ENCODE measurements at places on chromosomes 16 and 17. TPM values are rescaled to one million over a fixed set of nuclear protein-coding genes. Genes with fewer than 3 reads are reported as not detected.

Gene GRAPL
- total RNA-seq: 3.9 TPM

Gene VWA3A
- total RNA-seq: not detected

Gene CDH3
- 16.3 TPM for total RNA-seq

Gene TBKBP1
- total RNA-seq: 11.4 TPM

Gene ITGAD
- not detected for total RNA-seq

Gene NUP88
- total RNA-seq: 94.0 TPM

Gene NXPH3
- 1.8 TPM for total RNA-seq

Gene CA4
- 5.2 TPM for total RNA-seq

Gene SLFN13
- total RNA-seq: 6.2 TPM

Gene KRTAP4-1
- total RNA-seq: not detected

Gene CCL7
- total RNA-seq: not detected

Gene TAT
- total RNA-seq: not detected

Gene KRT28
- total RNA-seq: not detected

Gene GPR179
- total RNA-seq: 0.21 TPM

Gene SCNN1G
- total RNA-seq: 2.2 TPM

Gene AIPL1
- 0.31 TPM for total RNA-seq

Gene CLDN6
- total RNA-seq: not detected

Gene METTL22
- 33.4 TPM for total RNA-seq

Gene SPATA22
- total RNA-seq: not detected

Gene SPIRE2
- 2.5 TPM for total RNA-seq
